Esophagus squamous epithelium (tissue), 5 donors: ENCODE measurements at places on chromosomes 16 and 17.

GRCh38 chr17:5121186-5121841 is 5.5 kb downstream of the USP6 start:
- DNase-seq, result no peak

GRCh38 chr17:43545383-43545632 is 832 bp downstream of the ETV4 start:
- no peak for DNase-seq

DNA sequence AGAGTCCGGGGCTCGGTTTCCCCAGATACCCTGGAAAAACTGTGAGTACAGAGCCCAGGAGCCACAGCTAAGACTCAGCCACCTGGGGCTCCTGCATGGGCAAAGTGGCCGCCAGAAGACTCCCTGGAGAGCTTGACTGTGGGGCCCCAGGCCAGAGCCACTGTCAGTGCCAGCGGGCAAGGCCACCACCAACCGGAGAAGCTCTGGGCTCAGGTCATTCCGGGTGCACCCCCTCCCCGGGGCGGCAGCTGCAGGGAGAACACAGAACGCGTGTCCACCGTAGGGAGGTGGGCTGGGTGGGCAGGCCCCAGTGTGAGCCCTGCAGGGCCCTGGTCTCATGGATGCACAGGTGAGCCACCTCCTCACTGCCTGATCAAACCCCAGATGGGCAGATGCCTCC is 22.3 kb upstream of the RBFOX3 start:
- DNase-seq, result no peak

GRCh38 chr17:44344939-44345453 is at the start of gene GRN:
GRN (plus strand) TSS chr17:44345302; CDS start chr17:44349165, 3,863 bp downstream.
- peak; percentile 77 for DNase-seq

DNA sequence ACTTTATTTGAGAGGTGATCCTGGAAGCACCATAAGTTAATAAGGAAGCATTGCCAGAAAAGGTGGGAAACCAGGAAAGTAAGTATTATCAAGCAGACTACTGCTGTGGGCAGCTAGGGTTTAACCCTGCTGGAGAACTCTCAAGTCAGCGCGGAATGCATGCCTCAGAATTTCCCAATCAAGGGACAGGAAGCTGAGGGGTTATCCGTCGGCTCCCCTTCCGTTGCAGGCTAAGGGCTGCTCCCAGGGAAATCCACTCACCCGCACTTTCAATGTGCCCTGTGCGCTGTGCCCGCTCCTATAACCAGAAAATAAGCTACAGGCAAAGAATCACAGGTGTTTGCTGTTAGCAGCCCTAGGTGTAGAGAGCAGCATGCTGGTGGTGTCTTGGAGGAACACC is 138.5 kb upstream of the CACNG3 start:
- DNase-seq, result no peak

DNA sequence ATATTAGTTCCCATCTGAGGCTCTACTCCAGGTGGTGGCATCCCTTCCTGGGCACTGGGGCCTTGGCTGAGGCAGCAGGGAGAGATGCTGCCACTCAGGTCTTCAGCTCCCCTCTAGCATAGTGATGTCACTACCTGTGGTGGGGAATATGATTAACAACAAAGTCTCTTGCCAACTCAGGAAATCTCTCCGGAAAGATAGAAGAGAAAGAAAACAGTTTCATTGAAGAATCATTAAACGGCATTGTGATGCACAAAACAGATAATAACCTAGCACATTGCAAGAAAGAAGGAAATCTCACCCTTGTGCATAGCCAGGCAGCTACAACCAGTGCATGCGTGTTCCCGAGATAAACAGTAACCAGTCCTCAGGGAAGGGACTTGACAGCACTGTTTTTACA is 12.2 kb upstream of the ZNF267 start:
- DNase-seq, result no peak

- DNase-seq, result no peak
Observed at GRCh38 chr17:40017422-40018080, 2.3 kb downstream of the CSF3 start.

- DNase-seq, result no peak
Observed at GRCh38 chr17:14780097-14780651, 479.3 kb downstream of the HS3ST3B1 start.

GRCh38 chr16:15808071-15808470 is 48.8 kb downstream of the MYH11 start:
- DNase-seq, result no peak

GRCh38 chr16:85227084-85227945 is 115.0 kb upstream of the CIBAR2 start:
- no peak for DNase-seq

DNA sequence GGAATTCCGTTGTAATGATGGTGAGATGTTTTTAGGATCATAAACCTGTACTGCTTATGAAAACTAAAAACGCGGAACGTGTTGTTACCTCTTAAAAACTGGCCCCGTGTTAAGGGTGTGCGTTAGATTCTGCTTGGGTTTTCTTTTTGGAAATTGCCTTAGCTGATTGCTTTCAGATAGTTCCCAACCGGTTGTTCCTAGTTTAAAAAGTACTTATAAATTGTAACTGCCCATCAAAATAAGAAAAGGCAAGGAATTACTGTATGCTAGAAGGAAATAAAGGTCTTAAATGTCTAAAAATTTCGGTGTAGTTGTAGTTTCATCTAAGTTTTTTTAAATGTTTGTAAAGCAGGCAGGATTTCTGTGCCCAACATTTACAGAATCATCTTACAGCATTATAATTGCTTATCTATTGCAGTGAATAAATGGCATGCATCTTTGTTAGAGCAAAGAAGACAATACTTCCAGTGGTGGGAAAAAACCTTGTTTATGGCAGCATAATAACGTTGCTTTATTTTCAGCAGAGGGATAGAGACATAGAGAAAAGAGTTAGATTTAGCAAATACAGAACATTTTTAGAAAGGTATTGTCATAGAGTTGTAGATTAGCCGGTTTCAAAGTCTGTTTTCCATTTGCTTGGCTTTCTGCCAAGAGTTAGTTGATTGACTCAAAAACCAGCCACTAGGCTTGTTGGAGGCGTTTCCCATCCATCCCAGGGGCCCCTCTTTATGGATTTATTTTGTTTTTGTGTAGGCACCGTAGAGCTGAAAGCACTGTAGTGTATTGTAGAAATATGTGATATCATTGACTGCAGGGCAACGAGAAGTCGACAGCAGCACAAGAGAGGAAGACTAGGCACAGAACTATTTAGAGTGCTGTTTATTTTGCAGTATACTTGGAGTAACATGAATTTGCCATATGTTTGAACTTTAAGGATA is 1.7 kb downstream of the PPM1D start:
- DNase-seq, result no peak

DNA sequence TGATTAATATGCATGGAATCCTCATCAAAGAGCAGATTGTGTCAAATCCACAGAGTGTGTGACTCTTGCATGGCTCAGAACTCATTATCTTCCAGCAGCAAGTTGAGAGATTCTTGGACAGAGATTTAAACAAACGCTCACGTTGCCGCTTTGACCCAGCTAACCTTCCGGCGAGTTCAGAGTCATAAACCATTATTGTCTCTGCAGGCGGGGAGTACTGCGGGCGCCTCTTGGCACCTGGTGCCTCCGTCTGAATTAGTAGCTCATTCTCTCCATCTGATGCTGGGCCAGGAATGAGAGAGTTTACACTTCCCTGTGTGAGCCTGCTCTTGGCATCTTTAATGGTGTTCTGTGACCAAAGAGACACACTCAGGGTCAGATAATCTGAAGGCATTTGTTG is 138.6 kb upstream of the WSCD1 start:
- DNase-seq, result no peak

- no peak for DNase-seq
Observed at GRCh38 chr16:84351630-84352029, 16.7 kb upstream of the ATP2C2 start.
